ENCODE measurements at places on chromosomes 1 and 21.
A peak's percentile ranks its signal among the peaks of the same experiment; 100 is the strongest.

DNA sequence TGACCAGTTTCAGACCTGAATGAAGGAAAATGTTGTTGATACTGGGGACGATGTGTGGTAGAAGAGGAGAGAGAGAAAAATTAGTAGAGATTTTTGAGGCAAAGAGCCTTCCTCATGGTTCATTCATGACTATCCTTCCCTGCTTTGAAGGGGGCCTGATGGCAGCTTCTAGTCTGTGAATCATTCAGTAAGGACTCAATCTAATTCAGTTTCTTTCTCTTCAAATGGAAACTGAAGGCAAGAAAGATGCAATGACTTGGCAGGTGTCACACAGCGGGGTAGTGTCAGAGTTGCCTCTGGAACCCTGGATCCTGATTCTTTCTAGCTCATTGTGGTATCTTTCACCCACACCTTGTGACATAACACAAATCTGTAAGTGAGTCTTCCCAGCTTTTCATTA is 14.9 kb upstream of the CD5L start:
- DNase-seq: no peak

DNA sequence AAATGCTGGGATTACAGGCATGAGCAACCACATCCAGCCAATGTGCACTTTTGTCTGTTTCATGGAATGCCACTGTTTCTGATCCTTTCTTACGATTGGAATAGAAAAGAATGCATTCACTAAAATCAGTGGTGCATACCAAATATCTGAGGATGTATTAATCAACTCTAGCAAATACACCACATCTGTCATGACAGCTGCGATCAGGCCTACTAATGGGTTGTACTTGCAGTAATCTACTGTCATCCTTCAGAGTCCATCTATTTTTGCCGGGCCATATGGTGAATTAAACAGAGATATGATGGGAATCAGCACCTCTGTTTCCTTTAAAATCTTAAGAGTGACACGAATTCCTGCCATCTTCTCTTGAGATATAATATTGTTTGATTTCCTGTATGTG is 8.5 kb upstream of the USP1 start:
- DNase-seq: no peak

- DNase-seq: no peak
These were observed 18.5 kb downstream of the UBE2G2 start for GRCh38 chr21:44783020-44783696.

GRCh38 chr1:58333511-58333910 is 213.0 kb downstream of the OMA1 start:
- no peak for DNase-seq

GRCh38 chr1:78676347-78676982 is 26.8 kb downstream of the IFI44 start:
- DNase-seq: peak; percentile 60

- no peak for DNase-seq
These were observed 1.5 kb upstream of the CCDC27 start for GRCh38 chr1:3750741-3751140.

- no peak for DNase-seq
These were observed 120.1 kb upstream of the TNR start for GRCh38 chr1:175863299-175864050.

DNA sequence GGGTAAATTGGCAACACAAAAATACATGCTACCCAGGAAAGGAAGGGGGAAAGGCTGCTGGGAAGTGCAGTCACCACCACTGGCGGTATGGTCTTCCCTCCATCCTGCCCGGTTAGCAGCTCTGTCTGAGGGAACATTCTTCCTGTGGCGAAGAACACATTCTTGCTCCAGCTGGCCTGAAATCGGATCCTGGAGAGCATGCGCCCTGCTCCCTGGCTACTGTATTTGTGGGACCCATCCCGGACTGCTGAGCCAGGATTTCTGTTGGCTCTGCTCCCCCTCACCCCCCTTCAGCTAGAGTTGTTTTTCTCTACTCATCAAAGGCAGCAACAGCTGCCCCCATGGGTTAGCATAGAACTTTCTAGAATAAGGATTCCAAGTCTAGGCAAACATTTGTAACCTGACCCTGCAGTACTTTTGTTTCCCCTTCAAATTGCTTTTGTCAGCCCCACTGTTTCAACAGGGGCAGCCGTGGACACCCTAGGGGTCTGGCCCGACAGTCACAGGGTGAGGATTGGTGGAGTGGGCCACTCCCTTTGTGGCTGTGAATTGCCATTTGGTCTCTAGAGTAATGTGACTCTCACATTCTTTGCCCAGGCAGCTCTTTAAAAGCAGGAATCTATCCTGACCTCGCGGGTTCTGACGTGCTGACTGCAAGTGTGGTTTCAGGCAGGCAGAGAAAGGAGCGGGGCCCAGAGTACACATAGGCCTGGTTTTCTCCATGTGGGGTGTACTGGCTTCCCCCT is 157.7 kb downstream of the TOMM20 start:
- no peak for DNase-seq

DNA sequence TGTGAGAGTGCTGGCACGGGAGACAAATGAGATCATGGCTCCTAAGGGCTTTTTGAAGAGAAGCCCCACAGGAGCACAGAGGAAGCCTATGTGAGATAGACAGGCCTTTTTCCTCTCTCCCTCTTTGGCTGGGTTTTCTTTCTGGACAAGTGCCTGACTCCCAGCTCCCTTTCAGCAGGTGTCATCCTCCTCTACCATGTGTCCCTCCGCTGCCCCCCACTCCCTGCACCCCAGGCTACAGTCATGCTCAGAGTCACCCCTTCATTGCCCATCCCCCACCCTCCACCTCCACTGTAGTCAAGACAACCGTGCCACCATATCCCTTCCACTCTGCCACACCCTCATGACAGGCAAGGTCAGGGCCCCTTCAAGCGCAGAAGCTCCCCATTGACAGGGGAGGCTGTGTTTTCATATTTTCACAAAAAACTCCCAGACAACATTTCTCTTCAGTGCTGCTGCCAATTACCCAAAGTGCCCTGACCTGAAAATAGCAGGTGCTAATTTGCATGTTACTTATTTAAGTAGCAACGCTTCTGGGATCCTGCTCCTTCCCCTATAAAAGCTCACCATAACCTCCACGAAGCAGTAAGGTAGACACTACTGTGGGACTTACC is 92.1 kb upstream of the IPO9 start:
- DNase-seq: no peak

GRCh38 chr1:69649383-69649990 is 81.8 kb downstream of the LRRC7 start:
- no peak for DNase-seq

- no peak for DNase-seq
These were observed 34.8 kb upstream of the PRELP start for GRCh38 chr1:203440771-203441170.

DNA sequence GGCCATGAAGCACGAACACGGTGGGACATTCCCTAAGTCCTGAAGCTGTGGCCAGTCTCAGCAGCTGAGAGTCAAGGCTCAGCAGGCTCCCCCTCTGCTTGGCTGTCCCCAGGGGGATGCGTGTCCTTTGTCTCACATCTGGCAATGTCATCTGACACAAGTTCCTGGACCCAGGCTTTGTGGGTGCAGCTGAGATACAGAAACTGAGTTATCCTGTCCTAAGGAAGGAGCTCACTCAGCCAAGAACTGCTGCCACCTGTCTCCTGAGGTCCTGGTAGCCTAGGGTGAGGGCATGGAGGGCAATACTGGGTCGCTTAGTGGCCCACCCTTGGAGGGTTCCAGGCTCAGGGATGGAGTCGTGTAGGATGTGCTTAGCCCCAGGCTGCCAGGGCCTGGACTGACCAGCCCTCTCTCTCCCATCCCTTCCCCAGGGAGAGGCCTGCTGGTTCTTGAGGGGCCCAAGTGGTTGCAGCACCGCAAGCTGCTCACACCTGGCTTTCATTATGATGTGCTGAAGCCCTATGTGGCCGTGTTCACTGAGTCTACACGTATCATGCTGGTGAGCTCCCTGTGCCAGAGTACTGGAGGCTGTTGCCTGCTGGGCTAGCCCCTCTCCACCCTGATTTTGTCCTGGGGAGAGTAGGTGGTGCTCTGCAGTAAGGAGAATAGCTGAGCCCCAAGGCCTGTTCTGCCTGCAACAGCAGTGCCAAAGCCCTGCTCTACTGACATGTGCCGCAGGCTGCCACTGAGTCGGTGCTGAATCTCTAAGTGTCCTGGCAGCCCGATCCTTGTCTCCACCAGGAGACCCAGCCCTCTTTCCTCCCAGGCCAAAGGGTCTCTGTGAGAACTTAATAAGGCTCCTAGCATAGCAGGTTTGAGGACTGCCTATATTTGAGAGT is 13.5 kb downstream of the CYP4B1 start:
- no peak for DNase-seq

- no peak for DNase-seq
These were observed 11.9 kb upstream of the PDE9A start for GRCh38 chr21:42641311-42642218.

DNA sequence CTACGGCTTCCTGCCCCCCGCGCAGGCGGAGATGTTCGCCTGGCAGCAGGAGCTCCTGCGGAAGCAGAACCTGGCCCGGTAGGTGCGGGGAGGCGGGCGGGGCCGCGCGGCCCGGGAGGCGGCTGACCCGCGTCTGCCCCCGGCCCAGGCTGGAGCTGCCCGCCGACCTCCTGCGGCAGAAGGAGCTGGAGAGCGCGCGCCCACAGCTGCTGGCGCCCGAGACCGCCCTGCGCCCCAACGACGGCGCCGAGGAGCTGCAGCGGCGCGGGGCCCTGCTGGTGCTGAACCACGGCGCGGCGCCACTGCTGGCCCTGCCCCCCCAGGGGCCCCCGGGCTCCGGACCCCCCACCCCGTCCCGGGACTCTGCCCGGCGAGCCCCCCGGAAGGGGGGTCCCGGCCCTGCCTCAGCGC is 16.6 kb downstream of the NOC2L start:
- DNase-seq: no peak

DNA sequence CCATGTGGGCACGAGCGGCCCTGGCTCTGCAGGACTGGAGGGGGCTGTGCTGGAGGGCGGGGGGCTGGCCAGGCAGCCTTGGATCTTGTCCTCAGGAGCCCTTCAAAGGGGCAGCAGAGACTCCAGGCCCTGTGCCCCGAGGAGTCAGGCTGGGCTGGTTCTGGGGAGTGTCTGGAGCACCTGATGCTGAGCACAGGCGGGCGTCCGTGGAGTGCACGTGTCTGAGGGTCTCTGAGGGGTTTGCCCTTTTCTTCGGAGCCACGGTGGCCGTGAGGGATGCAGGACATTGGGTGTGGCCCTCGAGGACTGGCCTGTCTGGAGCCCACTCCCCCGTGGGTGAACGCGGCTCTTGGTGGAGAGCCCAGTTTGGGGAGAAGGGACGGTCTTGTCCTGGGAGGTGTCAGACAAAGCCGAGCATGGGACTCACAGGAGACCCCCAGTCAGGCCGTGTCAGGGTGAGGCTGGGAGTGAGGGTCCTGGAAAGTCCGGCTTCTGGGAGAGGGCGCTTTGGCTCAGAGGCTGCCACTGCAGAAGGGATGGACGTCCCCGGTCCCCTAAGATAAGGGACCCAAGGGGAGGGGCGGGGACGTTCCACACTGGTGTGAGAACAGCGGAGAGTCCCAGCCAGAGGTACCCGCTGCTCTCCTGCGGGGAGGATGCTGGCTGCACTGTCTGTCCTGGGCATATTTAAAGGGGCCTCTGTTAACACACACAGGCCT is 60.8 kb downstream of the COL18A1 start:
- no peak for DNase-seq

- DNase-seq: peak; percentile 18
These were observed 98.7 kb upstream of the VAV3 start for GRCh38 chr1:108063703-108064102.

DNA sequence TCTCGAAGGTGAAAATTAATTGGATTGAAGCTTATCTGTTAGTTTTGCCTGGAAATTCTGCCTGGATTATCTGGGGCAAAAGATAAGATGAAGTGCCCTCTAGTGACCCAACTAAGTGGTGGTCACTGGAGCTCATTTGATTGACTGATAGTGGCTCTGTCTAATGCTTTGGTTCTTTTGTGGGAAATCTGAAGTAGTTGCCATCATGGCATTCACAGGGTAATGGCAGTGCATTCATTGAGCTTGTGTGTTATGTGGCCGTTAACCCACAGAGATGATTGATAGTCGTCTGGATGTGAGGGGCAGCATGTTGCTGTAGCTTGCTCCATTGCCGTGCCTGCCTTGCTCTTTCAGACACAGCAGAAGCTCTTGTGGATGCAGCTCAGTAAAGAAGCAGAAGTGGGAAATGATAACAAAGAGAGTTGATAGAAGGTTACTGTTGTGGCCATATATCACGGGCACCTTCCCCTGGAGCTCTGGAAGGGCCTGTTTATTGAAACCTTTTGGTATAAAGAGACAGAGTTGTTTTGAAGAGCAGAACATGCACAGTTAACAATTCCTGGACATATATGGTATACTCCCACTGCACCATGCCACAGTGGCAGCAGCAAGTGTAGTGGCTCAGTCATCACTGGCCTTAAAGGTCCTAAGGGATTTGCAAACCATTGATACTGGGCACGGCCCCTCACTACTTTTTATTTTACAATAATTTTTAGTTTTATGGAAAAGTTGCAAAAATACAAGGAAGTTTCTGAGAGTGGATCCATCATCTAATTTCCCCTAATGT is 42.0 kb downstream of the CXADR start:
- DNase-seq: no peak

- no peak for DNase-seq
These were observed 3.0 kb upstream of the RIT1 start for GRCh38 chr1:155913969-155914757.

GRCh38 chr1:1213345-1214265 is at the start of gene TNFRSF4:
Gene TNFRSF4 (minus strand): TSS chr1:1214153. CDS start chr1:1214127, 26 bp downstream.
- no peak for DNase-seq

GRCh38 chr1:55524006-55524405 is 308.8 kb upstream of the USP24 start:
- DNase-seq: no peak

- DNase-seq: no peak
These were observed 3.3 kb downstream of the CROCC start for GRCh38 chr1:16924919-16925477.

DNA sequence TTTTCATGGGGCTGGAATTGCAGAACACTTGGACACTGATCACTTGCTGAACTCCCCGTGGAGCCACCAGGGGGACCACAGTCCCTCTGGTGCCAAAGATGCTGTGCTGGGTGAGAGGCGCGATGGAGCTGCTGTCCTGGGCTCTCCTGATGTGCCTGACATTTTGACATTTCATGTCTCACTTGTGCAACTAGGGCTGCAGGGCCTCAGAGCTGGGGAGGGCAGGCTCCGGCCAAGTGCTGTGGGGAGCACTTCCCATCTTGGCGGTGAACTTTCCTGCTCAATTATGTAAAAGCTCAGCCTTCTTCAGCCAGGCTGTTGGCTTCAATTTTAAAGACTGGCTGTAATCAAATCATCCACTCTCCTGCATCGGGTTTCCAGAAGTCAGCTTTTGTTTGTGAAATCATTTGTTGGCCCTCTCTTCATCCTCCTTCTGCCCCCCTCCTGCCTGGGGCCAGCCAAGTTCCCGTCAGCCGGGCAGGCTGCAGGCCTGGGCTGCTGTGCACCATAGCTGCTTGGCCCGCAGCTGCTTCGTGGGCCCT is 36.8 kb downstream of the KCNAB2 start:
- no peak for DNase-seq

All from AML-193 (cell line).